ENCODE measurements at places on chromosomes 2 and 18.

DNA sequence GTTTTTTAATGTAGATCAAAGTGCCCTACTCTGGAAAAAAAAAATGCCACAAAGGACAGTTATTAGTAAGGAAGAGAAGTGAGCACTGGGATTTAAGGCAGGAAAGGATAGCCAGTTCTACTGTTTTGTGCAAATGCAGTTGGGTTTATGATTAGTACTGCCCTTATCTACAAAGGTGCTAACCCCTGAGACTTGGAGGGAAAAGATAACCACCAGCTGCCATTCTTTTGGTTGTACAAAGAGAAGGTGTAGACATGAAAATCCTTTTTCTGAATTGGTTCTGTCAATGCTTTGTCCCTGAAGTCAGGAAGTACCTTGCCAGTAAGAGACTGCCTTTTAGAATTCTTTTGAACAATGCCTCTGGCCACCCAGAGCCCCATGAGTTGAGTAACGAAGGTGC lies 11.3 kb downstream of the APLF start:
- DNase-seq = no peak

DNA sequence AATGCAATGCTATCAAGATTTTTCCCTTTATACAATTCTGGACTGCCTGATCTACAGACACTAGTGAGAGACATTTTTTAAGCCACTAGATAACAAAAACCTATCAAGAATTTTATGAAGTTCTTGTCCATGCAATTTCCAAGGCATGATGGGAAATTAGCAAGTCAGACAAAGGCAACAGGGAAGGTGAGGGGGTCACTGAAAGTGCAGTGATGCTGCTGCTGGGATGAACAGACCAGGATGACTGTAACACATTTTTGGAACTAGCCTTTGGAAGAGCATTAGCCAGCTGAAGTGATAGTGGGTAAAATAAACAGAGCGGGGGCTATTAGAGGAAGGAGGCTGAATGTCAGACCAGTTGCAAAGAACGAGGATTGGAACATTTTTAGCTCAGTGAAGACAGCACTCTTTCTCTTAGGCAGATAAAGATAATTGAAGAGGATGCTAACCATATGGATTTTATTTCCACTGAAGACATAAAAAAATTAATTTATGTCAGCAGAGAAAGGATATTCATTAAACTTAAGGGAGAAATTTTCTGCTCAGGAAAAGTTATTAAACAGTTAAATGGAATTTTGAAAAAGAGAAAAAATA lies 17.9 kb downstream of the NRXN1 start:
- DNase-seq = no peak

DNA sequence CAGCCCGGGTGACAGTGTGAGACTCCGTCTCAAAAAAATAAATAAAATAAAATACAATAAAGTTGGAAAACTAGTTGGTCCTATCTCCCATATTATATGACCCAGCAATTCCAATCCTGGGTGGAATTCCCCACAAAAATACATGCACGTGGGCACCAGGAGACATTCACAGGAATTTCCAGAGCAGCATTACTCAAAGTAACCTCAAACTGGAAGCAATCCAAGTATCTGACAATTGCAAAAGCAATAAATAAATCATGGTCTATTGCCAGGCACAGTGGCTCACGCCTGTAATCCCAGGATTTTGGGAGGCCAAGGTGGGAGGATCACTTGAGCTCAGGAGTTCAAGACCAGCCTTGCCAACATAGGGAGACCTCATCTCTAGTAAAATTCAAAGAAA lies 101.2 kb upstream of the MAP4K4 start:
- no peak for DNase-seq

DNA sequence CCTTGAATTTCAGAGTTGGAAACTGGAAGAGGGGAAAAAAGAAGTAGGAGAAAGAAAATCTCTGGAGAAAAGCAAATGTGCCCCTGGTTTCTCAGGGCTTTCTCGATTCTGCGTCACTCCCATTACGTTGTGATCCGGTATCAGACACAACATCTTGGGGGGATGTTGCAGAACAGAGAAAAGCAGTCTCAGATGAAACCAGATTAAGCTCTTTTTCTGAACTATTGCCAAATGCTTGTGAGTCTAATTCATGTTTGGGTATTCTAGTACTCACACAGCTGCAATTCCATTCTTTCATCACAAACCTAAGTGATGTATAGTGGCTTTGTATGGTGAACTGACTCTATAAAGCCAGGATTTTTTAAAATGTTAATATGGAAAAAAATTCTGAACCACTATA lies 233.2 kb downstream of the TCF4 start:
- no peak for DNase-seq

GRCh38 chr2:10380048-10380926 lies 67.8 kb downstream of the ODC1 start:
- no peak for DNase-seq

DNA sequence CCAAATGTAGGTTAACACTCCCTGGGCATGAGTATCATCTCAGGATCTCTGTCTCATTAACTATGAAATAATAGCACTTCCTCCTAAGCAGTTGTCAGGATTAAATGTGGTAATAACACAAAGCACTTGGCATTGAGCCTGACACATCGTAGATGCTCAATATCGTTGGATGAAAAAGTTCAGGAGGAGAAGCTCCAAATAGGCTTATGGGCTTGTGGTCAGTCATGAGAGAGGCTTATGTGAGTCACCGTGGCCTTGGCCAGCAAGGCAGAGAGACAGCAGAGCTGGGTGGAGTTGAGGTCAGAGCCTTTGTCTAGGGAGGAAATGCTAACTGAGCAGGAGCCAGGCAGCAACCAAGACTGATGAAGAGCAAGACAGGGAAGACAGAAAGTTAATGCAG lies 68.3 kb upstream of the PPM1B start:
- DNase-seq = no peak

DNA sequence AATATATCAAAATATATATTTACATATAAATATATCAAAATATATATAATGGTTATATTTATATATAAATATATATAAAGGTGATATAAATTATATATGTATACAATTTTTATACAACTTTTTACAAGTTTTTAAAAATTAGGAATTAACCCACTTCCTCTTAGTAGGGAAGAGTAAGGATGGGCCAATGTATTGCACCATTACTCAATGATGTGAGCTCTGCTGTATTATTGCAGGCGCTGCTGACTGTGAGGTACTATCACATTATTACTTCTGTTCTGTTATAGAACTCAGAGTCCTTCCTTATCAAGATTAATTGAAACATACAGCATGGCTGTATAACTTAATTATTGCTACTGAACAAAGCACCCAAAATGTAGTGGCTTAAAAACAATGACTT lies 46.0 kb downstream of the CCDC195 start:
- no peak for DNase-seq

Measured in activated CD4-positive, CD25-positive, alpha-beta regulatory T cell treated with anti-CD3 and anti-CD28 coated beads, Interleukin-2, amount 50 U/mL, for 16 hours (primary cell).